ENCODE measurements at places on chromosomes 13 and 19. TPM values are rescaled to one million over a fixed set of nuclear protein-coding genes. Genes with fewer than 3 reads are reported as not detected.

GRCh38 chr13:42660333-42660965, 86.5 kb downstream of the TNFSF11 start:
- H3K27ac ChIP-seq, result no peak overlapping the region
- no peak for DNase-seq
- H3K36me3 ChIP-seq, result no peaks in the 10 kb centered on the region

- H3K27me3 ChIP-seq, result no peaks in the 10 kb centered on the region
- H3K36me3 ChIP-seq, result no peaks in the 10 kb centered on the region
- DNase-seq, result peak; percentile 90
- peak overlapping the region; percentile 70 for H3K27ac ChIP-seq
- H3K4me3 ChIP-seq, result no peak overlapping the region
Observed at GRCh38 chr19:47210689-47211316, 20.2 kb downstream of the BBC3 start.

DNA sequence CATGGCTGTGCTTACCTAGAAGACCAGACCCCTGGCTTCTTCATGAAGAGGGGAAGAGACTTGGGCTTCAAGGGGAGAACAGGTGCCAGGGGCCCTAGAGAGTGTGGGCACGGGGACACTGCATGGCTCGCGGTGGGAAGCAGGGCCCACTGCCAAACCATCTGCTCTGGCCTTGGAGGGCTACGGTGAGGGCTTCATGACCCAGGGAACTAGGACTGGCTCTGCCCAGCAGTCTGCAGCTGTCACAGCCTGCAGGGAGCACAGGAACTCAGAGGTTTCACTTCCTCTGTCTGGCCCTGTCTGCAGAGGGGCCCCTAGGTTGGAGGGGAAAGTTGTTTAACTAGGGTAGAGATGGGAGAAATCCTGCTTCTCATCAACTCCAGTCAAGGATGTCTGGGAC, 4.3 kb downstream of the ERCC1 start:
- no peaks in the 10 kb centered on the region for H3K27me3 ChIP-seq
- no peaks in the 10 kb centered on the region for H3K4me1 ChIP-seq
- H3K4me3 ChIP-seq, result no peak overlapping the region
- no peak overlapping the region for H3K27ac ChIP-seq
- DNase-seq, result no peak

Gene FFAR1
- total RNA-seq, result not detected

- no peaks in the 10 kb centered on the region for H3K4me1 ChIP-seq
- H3K36me3 ChIP-seq, result no peaks in the 10 kb centered on the region
- no peak overlapping the region for H3K4me3 ChIP-seq
- no peaks in the 10 kb centered on the region for H3K27me3 ChIP-seq
- no peak overlapping the region for H3K27ac ChIP-seq
Observed at GRCh38 chr13:85241060-85241459, 558.2 kb downstream of the SLITRK6 start.
